ENCODE measurements at places on chromosomes 1 and 21.

DNA sequence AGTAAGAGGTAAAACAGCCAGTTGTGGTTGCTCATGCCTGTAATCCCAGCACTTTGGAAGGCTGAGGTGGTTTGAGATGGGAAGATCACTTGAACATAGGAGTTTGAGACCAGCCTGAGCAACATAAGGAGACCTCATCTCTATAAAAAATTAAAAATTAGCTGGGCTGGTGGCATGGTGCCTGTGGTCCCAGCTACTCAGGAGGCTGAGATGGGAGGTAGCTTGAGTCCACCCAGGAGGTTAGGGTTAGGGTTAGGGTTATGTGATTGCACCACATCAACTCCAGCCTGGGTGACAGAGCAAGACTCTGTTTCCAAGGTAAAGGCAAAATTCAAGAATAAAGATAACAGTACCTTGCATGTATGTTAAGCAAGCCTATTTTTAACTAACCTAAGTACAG, 3.5 kb downstream of the SAMSN1 start:
- DNase-seq: no peak

DNA sequence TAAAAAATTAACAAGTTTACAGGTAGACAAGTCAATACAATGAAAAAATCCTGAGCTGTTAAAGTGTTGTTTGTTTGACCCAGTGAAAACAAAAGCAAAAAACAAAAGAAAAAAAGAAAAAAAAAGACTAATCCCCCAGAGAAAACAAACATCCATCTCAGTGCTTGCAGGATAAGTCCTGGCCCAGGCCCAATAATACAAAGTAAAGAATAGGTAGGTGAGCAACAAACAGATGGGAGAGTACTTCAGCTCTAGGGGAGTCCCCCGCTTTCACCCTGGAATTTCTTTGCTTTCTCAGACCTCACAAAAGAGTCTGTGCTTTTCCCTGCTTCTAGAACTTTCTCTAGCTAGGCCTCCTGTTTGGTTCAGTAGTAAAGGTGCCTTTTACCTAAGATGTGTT, 70.3 kb downstream of the ABCA4 start:
- no peak for DNase-seq

GRCh38 chr1:117779364-117779763, 150.1 kb downstream of the GDAP2 start:
- DNase-seq: no peak

- no peak for DNase-seq
Observed at GRCh38 chr1:230125640-230126528, 58.8 kb downstream of the GALNT2 start.

DNA sequence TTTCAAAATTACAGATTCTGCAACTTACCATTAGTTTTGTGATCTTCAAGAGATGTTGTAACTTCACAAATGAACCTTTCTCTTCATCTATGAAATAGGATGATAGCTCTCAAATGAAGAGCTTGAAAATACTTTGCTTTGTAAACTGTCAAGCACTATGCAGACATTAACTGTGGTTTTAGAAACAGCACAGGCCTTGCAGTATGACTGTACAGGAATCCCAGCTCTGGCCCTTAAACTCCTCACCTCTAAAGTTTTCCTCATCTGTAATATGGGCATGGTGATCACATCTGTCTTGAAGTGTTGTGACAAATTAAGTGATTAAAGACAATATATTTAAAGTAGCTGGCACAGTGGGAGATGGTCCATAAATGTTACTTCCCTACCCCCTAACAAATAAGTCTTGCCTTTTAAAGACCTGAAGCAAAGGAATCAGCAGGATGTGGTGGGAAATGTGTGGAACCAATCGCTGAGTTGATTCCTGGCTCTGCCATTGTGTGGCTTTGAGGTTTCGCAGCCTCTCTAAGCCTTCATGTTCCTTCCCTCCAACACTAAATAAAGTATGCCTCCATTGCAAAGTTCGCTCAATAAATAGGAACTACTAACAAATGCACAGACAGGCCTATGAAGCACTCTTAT, 5.5 kb upstream of the PTP4A2 start:
- DNase-seq: no peak

DNA sequence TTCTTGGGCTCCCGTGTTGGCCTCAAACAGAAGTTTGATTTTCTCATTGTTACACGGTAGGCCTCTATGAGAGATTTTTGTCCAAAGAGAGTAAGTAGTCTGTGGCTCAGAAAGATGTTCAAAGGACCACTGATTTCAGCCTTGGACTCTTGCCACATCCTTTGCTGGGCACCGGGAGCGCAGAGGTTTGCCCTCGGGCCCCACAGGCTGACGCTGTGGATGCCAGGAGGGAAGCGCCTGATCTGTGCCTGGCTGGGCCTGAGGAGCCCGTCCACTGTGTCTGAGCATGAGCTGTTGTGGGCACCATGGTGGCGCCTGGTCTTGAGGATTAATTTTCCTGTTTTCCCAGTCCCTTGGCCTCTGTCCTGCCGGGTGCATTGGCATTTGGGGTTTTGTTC, 52.3 kb downstream of the PCNT start:
- no peak for DNase-seq

DNA sequence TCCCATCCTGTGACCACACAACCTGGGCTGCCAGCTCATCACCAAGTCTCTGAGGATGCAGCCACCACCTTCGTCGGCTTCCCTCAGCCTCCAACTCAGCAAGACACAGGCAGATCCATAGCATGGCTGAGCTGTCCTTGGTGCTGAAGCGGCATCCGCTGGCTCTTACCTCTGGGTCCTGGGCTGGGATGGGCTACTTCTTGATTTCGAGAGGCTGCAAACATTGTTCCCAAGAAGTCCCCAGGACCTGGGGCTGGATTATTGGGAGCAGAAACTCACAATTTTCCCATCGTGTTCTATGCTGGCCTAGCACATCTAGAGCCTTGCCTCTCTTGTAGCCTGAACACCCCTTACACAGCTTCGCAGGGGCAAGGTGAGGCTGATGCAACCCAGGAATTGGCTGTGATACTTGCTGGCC, 24.9 kb upstream of the C1QA start:
- peak; percentile 92 for DNase-seq

GRCh38 chr21:38247738-38248510, 8.9 kb upstream of the KCNJ15 start:
- DNase-seq: no peak

GRCh38 chr1:31444725-31445448, 31.9 kb downstream of the SERINC2 start:
- no peak for DNase-seq

DNA sequence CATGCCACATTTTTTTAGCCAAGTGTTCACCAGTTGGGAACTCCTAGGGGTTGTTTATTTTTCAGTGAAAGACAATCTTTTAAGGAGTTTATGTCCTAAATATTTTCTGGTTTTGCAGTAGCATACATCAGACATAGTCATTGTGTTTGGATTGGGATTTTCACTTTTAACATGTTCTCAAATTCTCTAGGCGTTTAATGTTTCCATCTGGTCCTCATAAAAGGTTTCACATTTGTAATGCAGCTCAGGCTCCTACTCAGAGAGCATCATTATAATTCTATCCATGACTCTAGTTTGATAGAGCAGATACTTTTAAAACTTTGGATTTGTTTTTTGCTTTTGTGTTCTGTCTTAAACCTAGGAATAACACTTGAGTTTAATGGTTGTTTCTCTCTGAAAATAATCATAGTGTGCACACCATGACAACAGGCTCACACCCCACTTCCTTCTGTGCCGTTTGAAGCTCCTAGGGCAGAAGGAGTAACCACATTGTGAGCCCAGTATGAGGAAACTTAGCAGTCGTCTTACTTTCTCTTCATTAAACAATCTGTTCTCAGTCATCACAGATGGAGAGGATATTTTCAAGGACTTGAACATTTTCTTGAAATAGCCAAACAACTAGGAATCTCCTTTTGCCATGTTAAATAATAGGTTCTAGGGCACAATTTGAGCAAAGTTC, 219.6 kb downstream of the PDE4B start:
- DNase-seq: no peak

DNA sequence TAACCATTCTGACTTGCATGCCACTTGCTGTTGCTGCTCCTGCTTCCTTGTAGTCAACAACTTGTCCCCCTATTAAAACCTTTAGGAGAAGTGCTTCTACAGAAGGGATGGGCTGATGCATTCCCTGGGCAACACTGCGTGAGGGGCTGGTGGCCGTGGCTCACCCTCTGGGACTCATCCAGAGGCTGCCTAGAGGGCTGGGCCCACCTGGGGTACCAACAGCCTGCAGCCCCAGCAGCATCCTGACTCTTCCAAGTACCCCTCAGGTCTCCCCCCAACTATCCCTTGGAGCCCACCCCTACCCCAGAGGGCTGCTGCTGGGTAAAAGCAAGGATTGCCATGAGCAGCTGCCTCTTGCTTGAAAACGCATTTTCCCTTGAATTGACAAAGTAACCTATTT, 34.7 kb upstream of the LHX4 start:
- no peak for DNase-seq

DNA sequence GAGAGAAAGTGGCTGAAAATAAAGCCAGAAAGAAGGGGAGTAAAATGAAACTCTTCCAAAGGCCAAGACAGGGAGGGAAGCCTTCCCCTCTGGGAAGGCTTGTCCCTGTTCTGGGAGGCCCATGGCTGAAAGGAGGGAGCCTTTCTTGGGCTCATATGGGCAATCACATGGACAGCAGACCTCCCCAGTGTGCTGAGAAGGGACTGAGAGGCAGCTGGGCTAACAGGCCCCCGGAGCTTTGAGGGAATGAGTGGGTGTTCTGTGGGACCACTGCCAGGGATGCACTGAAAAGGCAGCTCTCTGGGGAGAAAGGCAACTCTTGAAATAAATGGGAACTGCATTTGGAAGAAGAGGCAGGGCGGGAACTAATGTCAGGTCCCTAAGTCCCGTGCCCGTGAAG, 39.1 kb downstream of the KANK4 start:
- DNase-seq: no peak

GRCh38 chr1:21620011-21620410, 49.1 kb downstream of the RAP1GAP start:
- no peak for DNase-seq

DNA sequence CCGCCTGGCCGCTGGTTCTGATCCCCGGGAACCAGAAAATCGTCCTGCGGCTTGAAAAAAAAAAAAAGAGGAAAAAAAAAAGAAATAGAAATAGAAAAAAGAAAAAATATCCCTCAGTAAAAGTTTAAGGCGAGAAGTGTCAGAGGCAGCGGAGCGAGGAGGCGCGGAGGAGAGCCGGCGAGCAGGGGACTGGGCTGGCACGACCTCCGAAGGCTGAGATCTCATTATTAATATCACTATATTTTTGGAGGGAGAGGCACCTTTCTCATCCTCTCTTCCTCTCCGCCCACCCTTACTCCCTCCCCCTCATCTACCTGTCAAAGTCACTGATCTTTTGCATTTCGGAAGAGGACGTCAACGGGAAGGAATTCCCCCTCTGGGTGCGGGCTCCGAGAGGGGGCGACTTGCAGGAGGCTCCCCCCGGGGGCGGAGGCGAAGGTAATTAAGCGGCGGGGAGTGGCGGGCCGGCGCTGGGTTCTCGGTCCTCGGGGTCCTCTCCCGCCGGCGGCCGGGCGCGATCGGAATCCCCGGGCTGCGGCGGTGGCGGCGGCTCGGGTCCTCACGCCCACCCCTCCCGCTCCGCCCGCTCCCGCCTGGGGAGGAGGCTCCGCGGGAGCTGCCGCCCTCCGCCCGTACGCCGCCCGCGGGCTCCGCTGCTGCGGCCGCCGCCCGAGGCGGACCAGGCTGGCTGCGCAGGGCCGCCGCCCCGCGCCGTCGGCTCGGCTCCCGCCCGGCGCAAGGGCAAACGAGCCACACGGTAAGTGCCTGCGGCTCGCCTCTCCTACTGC, at the start of gene NTNG1:
Gene NTNG1 (plus strand): TSS at position 337 of the 788 bp plus-strand sequence.
- DNase-seq: no peak

DNA sequence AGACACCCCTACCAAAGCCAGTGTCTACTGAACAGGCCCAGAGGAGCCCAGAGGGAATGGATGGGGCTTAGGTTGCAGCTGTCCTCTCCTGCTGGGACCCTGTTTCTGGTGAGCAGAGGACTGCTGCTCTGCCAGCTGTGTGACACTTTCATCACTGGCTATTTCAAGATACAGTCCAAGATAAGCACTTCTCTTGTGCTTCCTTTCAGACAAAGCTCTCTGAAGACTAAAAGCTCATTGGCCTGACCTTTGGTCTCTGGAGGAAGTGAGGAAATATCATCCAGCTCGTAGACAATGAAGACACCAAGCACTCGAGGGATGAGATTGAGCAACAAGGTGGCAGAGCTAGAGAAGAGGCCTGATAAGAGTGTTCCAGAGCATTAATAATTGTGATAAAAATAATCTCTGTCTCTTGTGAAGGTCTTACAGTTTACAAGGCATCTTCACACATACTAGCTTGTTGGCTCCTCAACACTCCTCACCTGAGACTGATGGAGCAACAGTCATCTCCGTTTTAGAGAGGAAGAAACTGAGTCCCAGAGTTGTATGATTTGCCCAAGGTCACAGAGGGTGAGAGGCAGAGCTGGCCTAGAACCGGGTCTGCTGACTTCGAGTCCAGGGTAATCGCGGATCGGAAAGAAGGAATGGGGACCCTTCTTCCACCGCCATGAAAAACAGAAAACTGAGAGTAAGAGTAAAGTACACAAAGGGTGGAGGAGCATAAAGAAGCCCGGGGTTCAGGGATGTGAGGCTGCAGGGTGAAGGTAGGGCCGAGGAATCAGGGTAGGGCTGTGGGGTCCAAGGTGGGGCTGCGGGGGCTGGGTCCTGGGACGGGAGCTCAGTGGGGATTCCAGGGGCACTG, 666 bp downstream of the PAFAH2 start:
- no peak for DNase-seq

DNA sequence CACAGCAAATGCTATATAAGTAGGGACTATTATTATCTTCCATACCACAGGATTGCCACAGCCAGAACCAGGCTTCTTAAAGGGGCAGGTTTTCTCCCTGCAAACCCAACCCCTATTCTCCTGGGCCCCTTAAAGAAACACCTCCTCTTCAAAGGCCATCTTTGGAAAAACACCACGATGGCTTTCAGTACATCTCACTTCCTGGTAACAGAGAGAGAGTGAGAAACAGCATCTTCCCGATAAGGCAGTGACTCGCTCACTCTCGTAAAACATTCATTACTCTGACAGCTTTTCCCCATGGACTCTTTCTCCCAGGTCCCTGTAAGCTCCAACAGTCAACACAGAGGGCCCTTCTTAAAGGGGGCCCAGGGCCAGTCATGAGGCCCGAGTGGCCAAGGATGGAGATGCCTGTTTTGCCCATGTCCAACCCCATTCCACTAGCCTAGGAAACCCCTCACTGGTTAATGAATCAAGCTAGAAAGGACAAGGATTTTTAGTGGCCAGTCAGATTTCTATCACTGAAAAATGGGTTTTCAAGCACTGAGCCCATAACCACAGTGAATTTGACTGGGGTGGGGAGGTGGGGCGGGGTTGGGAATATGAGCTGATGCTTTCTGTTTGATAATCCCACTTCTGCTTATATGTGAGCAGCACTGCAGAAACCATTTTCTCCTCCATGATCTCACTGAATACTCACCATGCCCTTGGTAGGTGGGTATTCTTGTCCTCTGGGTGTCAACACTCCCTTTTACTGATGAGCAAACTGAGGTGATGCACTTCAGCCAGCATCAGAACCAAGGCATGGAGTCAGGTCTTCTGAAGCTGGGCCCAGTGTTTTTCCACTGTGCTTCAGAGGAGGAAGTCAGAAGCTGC, 3.6 kb upstream of the NAV1 start:
- no peak for DNase-seq

- no peak for DNase-seq
Observed at GRCh38 chr1:245953876-245954660, 553.0 kb downstream of the SMYD3 start.

GRCh38 chr1:202685641-202686040, 24.6 kb downstream of the SYT2 start:
- DNase-seq: no peak

Data from H1 (cell line).